ENCODE measurements at places on chromosomes 3 and 15. TPM values are rescaled to one million over a fixed set of nuclear protein-coding genes. Genes with fewer than 3 reads are reported as not detected.

CACNA1D gene
- polyA plus RNA-seq: 0.18 TPM

CAND2 gene
- polyA plus RNA-seq: 1.3 TPM

ZKSCAN7 gene
- polyA plus RNA-seq: 4.8 TPM

SHC4 gene
- 0.74 TPM for polyA plus RNA-seq

RTP4 gene
- 0.16 TPM for polyA plus RNA-seq

Measured in BJ (cell line).